Stimulated activated CD8-positive, alpha-beta memory T cell treated with anti-CD3 and anti-CD28 coated beads, Interleukin-7, amount 100 ng/mL, for 4 hours (primary cell): ENCODE measurements at places on chromosomes 2 and 18.

DNA sequence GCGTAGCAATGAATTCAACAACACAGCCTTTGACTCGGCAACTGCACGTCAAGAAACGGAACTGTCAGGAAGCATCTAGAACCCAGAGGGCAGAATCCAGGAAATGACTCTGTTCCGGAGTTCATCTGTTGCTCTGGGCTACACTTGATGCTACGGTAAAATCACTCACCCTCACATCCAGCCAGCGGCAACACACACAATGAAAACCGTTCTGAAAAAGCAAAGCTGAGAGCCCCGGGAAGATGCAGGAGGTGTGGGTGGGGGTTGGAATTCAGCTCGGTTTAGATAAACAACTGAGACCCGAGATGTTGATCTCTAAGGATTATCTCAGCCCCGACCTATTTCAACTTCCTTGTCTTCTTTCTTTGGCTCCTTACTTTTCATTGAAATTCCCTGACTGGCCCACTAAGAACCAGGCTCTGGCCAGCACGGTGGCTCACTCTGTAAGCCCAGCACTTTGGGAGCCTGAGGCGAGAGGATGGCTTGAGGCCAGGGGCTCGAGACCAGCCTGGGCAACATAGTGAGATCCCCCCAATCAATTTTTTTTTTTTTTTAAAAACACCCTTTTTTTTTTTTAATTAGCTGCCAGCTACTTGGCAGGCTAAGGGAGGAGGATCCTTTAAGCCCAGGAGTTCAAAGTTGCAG is 13.3 kb upstream of the RAB17 start:
- DNase-seq, result peak; percentile 38

GRCh38 chr18:35590935-35591334 is 9.4 kb downstream of the GALNT1 start:
- DNase-seq, result no peak

DNA sequence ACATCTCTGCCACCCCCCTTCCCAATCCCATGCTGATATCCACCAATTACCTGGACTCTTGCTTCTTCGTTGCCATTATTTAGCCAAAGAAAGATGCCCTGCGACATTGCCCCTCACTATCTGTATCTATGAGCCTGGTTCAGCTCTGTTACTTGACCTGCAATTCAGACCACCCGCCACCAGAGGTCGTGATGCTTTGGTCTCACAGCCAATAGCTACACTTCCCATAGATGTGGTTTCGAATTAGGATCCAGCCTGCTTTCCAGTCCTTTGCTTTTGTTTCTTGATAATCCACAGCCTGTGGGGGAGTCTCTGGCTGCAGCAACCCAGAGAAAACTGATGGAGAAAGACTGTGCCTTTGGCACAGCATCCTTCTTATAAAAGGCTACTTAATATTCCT is 239.4 kb downstream of the KLHL29 start:
- no peak for DNase-seq

GRCh38 chr2:128197059-128197458 is 106.1 kb downstream of the UGGT1 start:
- DNase-seq, result no peak

DNA sequence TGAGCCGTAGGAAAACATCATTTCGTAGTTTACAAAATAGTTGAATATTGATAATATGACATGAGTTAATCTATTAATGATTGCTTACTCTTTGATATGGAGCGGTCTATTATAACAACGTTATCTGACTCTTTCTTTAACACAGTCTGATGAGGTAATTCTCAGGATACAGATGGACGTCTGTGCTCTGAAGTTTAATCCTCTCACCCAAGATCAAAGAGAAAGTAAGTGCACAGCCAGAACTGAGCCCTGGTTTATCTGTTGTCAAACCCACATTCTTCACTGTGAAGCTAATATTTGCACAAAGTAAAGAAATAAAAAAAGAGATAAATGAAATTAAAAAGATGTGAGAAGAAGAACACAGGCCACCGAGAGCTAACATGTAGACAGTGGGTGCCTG is 190.9 kb upstream of the COPS8 start:
- DNase-seq, result no peak

GRCh38 chr2:240983361-240983995 is 14.9 kb upstream of the SNED1 start:
- DNase-seq, result no peak

- DNase-seq, result no peak
These were observed 1.3 kb downstream of the NT5C1B start for GRCh38 chr2:18588049-18588448.

DNA sequence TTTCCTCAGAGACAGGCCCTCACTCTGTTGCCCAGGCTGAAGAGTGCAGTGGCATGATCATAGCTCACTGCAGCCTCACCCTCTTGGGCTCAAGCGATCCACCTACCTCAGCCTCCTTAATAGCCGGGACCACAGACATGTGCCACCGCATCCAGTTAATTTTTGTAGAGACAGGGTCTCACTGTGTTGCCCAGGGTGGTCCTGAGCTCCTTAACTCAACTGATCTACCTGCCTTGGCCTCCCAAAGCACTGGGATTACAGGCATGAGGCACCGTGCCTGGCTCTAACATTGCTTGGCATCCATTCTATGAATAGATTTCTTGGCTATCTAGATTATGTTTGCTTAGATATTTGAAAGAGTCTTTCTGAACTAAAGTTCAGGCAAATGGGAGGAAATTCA is 21.6 kb downstream of the R3HDM1 start:
- no peak for DNase-seq

DNA sequence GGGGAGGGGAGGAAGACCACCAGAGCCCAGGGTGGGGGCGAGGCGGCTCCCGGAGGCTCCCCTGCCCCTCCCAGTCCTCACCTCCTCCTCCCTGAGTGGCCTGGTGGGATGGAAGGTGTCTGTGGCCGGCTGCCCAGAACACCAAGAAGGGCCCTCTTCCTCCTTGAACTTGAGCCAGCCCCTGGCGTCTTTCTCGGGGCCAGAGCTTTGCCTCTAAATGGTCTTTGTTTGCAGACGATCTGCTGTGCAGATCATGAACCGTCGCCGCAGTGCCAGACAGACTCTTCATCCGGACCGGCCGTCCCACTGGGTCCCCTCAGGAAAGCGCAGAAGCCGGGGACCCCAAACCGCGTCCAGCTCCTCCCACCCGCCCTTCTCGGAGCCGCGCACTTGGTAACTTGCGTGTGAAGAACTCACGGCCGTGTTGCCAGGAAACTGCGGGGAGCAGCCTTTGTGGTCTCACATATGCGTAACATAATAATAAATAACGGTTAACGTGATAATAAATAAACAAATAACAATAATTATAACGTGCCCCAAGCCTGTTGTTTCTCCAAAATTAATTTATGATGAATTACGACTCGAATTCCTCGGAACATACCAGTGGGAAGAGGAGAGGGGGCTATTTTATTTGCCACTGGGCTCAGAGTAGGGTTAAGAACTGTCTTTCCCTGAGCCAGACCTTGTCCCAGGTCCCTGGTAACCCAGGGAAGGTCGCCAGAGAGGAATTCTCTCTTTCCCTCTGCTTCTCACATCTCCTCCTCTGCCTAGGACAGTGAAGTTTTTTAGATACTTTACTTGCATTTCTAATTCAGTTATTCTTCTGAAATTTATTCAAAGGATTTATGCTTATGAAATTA is 41.0 kb downstream of the PTGR3 start:
- no peak for DNase-seq

DNA sequence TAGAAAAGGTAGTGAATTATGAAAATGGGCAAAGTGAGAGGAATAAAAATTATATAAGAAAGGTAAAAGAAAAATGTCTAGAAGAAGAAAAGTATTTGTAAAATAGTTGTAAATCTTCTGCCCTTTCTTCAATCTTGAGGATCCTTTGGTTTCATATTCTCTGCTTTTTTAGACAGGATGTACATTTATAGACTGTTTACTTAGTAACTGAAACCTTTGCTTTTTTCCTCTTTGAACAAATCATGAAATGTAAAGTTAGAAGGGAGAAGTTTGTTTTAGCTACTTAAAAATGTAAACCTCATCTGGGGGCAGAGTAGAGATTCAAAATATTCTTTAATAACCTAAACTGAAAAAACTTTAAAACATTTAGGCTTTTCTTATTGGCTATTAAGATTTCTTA is 150.4 kb upstream of the ITGA4 start:
- no peak for DNase-seq

DNA sequence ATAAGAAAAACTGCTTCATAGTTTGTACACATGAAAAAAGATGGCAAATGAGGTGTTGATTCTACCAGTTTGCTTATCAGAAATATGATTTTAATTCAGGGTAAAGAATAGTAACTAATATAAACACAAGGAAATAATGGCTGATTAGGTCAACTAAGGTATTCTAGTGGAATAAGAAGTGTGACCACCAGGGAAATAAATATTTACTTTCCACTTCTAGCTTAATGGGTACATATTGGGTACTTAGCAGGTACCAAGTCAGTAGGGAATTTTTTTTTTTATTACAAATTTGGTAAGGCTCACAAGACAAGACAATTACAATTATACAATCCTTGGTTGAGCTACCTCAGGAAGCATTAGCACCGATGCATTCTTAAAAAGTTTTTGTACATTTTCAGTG is 135.7 kb downstream of the PLEKHA3 start:
- DNase-seq, result no peak

GRCh38 chr18:49399003-49399402 is 61.4 kb downstream of the DYM start:
- no peak for DNase-seq

DNA sequence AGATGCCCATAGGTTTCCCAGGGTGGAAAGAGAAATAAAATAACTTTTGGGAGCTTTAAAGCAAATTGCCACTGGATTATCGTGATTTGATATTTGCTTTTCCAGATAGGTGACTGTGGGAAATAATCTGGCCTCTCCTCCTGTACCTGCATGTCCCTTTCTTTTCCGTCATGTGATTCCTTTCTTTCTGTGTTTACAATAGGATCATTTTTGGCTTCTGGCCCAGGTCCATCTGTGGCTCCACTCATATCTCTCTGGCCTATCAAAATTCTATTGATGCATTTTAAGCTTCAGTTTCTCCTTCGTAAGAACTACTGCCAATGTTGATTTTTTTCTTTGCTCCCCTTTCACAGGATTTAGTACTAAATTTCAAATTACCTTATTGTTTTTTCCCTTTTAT is 153.6 kb downstream of the CCDC85A start:
- DNase-seq, result no peak

- no peak for DNase-seq
These were observed 77.9 kb downstream of the CABLES1 start for GRCh38 chr18:23213200-23213599.

DNA sequence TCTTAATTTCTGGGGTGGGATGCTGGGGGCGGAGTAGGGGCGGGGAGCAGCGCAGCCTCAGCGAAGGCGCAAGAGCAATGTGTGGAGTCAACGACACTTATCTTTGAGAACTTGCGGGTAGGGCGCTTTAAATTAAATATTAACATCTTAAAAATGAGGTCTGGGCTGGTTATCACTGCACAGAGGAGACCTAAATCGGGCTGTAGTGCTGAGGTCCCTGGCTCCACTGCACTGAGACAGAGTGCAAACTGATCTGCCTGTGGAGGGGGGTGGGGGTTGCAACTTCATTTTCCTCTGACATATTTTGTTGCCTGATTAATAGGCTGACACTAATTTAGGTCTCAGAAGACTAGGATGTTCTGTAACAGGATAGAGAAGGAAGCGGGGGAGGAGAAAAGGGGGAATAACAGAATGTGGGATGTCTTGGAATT is 253.0 kb upstream of the FANCL start:
- DNase-seq, result no peak

GRCh38 chr2:153474407-153474806 is 4.2 kb downstream of the RPRM start:
- DNase-seq, result no peak

- no peak for DNase-seq
These were observed 1.9 kb upstream of the GRP start for GRCh38 chr18:59218018-59218417.
